Activated CD8-positive, alpha-beta memory T cell treated with anti-CD3 and anti-CD28 coated beads for 1 hour (primary cell): ENCODE measurements at places on chromosomes 11 and 22.

GRCh38 chr11:120912504-120912903 lies 111.4 kb upstream of the TBCEL start:
- no peak for DNase-seq

DNA sequence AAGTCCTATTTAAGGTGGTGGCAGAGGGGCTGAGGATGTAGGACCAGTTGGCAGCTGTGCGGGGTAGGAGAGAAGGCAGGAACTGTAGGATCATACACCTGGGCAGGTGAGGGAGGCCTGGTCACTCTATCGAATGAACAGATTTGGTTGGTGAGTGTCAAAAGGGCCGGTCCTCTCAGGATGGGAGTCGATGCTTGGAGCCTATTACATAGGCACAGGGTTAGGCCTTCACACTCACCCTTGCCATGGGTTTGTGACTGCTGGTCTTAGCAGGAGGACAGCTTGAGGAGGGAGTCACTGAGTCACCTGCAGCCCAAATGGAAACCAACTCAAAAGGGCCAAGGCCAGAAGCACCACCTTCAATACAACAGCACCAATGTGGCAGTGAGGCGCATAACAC lies 80.2 kb upstream of the NARS2 start:
- DNase-seq: no peak

DNA sequence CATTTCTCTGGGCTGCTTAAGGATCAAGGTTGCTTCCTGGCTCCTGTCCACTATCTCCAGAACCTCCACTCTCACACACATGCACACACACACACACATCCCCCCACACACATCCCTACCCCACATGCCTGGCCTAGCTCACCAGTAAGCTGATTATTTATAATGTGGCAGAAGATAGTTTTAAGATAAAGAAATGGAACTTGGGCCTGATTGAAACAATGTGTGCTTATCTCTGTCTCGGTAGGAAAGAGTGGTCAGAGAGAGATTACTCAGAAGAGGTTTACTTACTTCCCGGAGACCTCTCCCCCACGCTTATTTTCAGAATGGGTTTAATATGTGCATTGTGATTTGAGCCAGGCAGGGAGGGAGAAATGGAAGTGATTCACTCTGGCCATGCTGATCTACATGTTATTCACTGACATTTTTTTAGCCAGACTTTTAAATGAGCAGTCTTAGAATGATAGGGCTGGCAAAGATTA lies 422.4 kb downstream of the TENM4 start:
- DNase-seq: no peak

DNA sequence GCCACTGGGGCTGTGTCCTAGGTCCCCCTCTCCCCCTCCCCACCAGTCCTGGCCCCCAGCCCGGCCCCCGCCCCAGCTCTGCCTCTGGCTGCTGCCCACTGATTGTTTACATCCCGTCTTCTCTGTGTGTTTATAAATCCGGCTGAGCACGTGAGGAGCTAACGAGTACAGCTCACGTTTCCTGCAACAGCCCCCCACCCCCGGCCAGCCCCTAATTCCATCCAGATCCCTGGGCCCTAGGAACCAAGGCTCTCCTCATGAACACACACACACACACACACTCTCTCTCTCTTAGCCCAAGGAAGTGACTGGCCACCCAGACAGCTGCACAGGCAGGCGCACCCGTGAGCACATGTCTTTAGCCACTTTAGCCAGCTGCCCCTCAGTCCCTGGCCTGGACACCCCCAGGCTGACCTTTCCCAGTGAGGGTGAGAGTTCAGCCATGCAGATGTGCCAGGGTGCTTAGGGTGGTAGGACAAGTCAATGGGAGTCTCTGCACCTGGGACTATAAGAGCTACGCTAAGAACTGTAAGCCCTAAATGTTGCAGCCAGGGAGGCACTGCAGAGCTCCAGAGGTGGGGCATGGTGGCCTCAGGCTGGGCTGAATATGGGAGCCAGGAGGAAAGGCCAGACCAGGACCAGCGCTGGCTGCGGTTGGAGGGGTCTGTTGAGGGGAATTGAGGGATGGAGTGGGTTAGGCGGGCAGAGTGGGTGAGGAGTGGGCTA lies 2.9 kb downstream of the CLCF1 start:
- no peak for DNase-seq

DNA sequence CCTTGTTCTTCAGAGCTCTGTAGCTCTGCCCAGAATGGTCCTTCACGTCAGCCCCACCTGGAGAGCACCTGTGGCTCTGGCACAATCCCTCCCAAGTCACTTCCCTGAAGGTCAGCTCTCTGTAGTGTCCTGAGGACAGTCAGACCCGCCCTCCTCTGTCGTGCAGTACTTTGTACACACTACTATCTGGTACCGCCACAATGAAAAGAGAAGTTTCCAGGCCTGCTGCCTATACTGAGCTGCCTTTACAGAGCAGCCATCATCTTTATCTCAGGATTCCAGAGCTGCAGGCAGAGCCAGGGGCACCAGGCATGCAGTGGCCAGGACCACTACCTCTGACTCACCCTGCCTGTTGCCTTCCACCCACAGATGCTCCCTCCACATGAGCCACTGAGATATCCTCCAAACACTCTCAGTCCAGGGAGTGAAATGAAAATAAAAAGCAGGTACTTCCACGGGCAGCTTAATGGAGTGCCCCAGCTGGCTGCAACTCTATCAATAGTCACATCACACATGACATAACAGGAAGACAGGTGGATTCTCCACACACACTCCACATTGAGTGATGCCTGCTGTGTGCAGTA lies 7.3 kb downstream of the PACSIN2 start:
- no peak for DNase-seq

GRCh38 chr11:107801641-107802040 lies 56.9 kb downstream of the SLC35F2 start:
- DNase-seq: no peak

DNA sequence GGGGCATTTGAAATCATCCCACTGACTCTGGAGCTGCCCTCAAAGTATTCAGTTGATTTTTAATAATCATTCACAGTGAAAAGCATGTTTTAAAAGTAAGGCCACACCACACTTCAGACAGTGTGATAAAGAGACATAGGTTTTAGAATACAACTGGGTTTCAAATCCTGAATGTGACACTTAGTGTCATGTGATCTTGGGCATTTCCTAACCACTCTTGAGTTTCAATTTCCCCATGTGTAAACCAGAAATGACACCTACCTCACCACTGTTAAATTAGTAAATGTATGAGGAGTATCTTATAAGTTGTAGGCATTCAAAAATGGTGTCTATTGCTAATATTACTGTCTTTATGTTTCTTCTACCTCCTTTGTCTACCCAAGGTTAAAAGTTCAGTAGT lies 5.4 kb downstream of the TMEM123 start:
- DNase-seq: no peak
